ENCODE measurements at places on chromosomes 3 and 15.
A peak's percentile ranks its signal among the peaks of the same experiment; 100 is the strongest.

- no peak for DNase-seq
Observed at GRCh38 chr3:107953722-107954121, 137.1 kb downstream of the CD47 start.

DNA sequence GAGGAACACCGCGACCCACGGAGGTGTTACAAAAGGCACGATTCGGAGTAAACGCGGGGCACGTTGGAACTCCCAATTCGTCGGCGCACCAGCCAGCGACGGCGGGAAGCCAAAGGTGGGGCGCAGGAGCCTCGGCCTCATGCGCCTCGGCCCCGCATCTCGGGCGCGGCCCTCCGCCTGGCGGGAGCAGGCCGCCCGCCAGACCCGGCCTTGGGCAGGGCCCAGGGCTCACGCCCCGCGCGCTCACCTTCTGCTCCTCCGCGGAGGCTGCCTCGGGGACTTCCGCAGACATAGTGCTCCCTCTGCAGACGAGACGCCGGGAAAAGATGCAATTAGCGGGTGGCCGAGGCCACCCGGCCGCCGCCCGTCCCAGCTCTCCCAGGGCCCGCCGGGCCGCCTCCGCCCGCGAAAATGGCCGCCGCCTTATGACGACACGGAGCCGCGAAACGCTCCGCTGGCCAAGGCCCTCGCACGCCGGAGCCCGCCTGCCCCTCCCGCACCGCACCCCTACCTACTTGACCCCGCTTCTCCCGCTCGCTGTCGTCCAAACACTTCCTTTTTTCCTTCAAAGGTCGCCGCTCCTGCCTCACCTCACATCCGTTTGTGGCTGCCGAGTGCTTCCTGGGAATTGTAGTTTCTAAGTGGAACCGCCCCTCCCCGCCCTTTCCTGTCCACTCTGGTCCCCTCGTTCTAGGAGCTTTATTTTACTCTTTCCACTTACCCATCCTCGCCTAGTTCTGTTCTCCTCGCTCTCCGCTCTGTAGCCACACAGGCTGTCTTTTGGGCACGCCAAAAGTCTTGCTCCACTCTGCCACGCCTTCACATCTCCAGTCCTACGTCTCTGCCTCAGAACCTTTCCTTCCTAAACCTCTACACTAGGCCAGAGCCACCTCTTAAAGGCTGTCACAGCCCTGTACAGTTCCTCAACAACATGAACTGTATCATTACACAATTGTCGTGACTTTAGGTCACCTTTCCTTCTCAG, at the start of gene ARPP19:
Gene ARPP19 (minus strand): TSS at position 430 of the 985 bp plus-strand sequence. CDS start 138 bp downstream, at position 292.
- DNase-seq, result peak; percentile 86

- DNase-seq, result no peak
Observed at GRCh38 chr3:30440880-30441279, 165.5 kb upstream of the TGFBR2 start.

- no peak for DNase-seq
Observed at GRCh38 chr15:91622711-91623342, 230.7 kb upstream of the SLCO3A1 start.

DNA sequence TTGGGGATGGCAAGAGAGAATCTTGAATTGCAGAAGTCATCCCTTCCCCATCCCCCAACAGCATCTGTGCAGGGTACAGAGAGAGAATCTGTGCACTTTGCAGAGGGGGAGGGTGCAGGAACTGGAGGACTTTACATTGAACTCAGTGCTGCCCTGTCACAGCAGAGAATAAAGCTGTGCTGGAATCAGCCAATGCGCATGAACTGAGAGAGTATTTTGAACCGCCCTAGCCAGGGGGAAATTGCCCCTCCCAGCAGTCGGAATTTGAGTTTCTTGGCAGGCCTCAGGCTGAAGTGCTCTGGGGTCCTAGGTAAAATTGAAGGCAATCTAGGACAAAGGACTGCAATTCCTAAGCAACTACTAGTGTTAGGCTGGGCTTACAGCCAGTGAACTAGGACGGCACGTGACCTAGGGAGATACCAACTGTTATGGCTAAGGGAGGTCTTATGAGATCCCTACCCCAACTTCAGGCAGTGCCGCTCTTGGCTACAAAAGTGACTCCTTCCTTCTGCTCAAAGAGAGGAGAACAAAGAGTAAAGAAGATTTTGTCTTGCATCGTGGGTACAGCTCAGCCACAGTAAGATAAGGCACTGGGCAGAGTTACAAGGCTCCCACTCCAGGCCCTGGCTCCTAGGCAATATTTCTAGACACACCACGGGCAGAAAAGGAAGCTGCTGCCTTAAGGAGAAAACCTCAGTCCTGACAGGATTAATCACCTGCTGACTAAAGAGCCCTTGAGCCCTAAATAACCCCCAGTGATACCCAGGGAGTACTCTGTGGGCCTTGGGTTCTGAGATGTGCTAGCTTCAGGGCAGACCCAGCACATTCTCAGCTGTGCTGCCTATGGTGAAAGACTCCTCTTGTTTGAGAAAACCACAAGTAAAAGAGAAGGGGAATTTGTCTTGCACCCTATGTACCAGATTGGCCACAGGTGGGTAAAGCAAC, 300.5 kb upstream of the ALCAM start:
- no peak for DNase-seq

DNA sequence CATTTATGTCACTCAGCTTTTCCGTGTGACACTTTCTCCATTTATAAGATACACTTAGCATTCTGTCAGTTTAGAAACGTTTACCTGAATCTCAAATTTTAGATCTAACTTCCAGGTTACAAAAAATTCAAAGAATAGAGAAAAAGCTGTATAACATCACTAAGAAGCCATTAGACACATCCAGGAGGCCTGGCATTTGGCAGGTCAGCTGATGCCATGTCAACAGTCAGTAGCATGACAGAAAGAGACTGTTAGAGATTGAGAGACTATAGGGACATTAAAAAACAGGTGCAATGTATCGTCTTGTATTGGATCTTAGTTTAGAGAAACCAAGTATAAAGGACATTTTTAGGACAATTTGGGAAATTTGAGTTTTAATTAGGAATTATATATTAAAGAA, 53.4 kb upstream of the ATOSA start:
- no peak for DNase-seq

GRCh38 chr3:7781395-7781794, 720.2 kb upstream of the LMCD1 start:
- no peak for DNase-seq

GRCh38 chr3:149536429-149536828, 61.9 kb downstream of the TM4SF4 start:
- no peak for DNase-seq

GRCh38 chr15:41558400-41559238, at the start of gene TYRO3:
Gene TYRO3 (plus strand): TSS chr15:41559212. CDS start chr15:41559258, 46 bp downstream.
- DNase-seq, result peak; percentile 77

DNA sequence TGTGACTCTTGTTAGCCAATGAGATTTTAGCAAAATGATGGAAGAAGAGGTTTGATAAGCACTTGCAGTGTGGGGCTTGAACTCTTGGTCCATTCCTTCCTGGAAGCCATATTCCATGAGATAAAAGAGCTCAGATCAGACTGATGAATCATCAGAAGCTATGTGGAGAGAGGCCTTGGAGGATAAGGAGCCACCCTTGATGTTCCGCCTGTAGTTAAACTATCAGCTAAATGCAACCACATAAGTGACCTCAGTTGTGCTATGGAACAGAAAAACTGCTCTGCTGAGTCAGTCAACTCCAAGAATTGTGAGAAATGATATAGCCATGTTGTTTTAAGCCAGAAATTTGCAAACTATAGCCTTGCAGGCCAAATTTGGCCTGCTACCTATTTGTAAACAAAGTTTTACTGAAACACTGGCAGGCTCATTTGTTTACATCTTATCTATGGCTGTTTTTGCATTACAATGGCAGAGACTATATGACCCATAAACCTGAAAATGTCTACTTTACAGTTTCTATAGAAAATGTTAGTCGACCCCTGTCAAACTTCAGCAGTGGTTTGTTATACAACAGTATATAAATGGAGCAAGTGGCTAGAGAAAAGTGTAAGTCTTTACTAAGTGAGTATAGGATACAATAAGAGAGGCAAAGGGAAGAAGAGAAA, 27.6 kb upstream of the GAP43 start:
- no peak for DNase-seq

DNA sequence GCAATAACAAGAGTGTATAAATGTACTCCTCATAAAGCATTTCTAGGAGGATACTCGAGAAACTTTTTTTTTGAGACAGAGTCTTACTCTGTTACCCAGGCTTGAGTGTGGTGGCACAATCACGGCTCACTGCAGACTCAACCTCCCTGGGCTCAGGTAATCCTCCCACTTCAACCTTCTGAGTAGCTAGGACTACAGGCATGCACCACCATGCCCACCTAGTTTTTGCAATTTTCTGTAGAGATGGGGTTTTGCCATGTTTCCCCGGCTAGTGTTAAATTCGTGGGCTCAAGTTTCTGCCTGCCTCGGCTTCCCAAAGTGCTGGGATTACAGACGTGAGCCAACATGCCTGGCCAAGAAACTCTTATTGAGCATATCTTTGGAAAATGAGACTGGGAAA, 59.1 kb upstream of the PHLDB2 start:
- no peak for DNase-seq

DNA sequence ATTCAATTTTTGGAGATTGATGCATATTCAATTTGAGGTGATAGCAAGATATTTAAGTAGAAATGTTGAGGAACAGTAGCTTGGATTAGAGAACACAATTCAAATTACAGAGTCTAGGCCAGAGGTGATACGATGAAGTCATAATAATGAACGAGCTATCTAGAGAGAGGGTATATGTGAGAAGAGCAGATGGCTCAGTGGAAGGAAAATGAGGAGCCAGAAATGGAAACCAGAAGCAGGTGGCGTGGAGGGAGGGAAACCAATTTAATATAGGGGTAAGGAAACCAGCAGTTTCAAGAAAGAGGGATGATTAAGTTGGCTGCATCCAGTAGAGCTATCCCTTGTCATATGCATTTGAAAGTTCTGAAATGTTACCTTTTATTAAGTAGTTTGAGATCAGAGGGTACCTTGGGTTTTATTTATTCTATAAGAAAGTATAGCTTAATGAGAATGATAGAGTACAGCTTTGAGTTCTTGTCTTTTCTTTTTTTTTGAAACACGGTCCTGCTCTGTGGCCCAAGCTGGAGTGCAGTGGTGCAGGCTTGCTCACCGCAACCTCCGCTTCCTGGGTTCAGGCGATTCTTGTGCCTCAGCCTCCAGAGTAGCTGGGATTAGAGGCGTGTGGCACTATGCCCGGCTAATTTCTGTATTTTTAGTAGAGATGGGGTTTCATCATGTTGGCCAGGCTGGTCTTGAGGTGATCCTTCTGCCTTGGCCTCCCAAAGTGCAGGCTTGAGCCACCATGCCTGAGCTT, 22.1 kb downstream of the NCK1 start:
- DNase-seq, result no peak

- no peak for DNase-seq
Observed at GRCh38 chr15:100959066-100960050, 40.2 kb downstream of the LRRK1 start.

GRCh38 chr15:56538901-56539545, 74.1 kb upstream of the MNS1 start:
- no peak for DNase-seq

- no peak for DNase-seq
Observed at GRCh38 chr3:58696093-58696492, 29.5 kb upstream of the FAM3D start.

GRCh38 chr3:65810302-65810701, 228.4 kb downstream of the MAGI1 start:
- DNase-seq, result no peak

- no peak for DNase-seq
Observed at GRCh38 chr3:27114684-27115083, 254.5 kb downstream of the NEK10 start.

DNA sequence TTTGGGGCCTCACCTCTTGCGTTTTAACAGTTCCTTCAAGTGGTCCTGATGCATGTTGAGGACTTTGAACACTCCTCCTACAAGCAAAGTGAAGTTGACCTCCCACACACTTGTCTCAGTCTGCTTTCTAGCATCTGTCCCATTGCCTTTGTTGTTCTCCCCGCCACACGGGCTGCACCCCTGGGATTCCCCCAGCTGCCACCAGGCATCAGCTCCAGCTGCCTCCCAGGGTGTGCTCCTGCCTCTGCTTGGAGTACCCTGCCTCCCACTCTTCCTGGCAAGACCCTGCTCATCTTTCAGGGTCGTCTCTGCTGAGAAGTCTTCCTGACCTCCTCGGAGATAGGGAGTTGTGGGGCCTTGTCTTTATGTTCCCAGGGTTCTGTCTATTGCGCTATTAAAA, 52.2 kb downstream of the IGF1R start:
- DNase-seq, result no peak

GRCh38 chr3:46858456-46858855, 4.8 kb downstream of the MYL3 start:
- no peak for DNase-seq

GRCh38 chr15:93913310-93913709, 318.1 kb upstream of the MCTP2 start:
- no peak for DNase-seq

DNA sequence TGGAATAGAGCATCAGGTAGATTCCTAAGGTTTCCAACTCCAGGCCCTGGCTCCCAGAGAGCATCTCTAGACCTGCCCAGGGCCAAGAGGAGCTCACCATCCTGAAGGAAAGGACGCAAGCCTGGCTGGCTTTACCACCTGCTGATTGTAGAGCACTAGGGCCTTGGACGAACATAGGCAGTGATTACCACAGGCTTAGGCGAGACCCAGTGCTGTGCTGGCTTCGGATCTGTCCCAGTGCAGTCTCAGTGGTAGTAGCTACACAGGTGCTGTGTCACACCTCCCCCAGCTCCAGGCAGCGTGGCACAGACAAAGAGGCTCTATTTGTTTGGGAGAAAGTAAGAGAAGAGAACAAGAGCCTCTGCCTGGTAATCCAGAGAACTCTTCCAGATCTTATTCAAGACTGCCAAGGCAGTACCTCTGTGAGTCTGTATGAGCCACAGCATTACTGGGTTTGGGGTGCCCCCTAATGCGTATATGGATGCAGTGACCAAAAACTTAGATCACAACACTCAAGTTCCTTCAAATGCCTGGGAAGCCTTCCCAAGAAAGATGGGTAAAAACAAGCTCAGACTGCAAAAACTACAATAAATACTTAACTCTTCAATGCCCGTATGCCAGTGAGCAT, 25.4 kb downstream of the ISG20 start:
- peak; percentile 47 for DNase-seq

DNA sequence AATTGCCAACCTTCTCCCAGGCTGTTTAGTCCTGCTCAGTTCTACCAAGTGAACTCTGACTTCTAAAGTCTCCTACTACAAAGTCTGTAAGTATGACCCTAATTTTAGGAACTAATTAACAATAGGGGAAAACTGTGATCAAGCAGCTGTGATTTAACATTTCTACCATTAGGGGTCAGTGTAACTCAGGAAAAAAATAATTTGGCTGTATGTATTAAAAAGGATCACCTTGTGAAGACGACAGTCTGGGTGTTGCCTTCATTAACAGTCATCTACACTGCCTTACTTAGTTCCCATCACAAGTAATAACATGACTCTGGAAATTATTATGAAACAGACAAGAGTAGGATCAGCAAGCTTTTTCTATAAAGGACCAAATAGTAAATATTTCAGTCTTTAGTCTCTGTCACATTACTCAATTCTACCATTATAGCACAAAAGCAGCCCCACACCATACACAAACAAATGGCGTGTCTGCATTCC, 4.2 kb upstream of the NPHP3 start:
- DNase-seq, result no peak

All from stimulated activated naive CD8-positive, alpha-beta T cell treated with anti-CD3 and anti-CD28 coated beads, Interleukin-15, Interleukin-2, amounts not matched to agents 100 U/mL and 50 U/mL, for 24 hours (primary cell).